ENCODE measurements at places on chromosomes 11 and 22.

DNA sequence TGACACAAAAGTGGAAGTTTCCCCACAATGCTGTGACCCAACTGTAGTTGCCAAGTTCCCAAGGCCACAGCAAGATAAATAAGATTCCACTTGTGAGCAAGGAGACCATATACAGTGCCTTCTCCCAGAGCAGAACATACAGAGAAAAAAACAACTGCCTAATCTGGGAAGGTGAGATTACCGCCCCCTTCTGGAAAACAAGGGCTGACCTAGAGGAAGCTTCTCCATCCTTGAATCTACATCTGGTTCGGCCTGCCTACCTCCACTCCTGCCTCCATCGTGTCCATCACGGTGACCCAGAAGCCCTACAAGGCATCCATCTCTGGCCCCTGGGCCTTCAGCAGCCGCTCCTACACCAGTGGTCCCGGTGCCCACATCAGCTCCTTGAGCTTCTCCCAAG, 6.1 kb upstream of the RNASEH2C start:
- no peak for DNase-seq

GRCh38 chr11:82045748-82046457, 687.8 kb downstream of the FAM181B start:
- no peak for DNase-seq

GRCh38 chr11:85737738-85738137, 51.7 kb upstream of the CCDC89 start:
- DNase-seq = no peak

- no peak for DNase-seq
Measured at GRCh38 chr11:113554526-113554925, 79.3 kb upstream of the DRD2 start.

DNA sequence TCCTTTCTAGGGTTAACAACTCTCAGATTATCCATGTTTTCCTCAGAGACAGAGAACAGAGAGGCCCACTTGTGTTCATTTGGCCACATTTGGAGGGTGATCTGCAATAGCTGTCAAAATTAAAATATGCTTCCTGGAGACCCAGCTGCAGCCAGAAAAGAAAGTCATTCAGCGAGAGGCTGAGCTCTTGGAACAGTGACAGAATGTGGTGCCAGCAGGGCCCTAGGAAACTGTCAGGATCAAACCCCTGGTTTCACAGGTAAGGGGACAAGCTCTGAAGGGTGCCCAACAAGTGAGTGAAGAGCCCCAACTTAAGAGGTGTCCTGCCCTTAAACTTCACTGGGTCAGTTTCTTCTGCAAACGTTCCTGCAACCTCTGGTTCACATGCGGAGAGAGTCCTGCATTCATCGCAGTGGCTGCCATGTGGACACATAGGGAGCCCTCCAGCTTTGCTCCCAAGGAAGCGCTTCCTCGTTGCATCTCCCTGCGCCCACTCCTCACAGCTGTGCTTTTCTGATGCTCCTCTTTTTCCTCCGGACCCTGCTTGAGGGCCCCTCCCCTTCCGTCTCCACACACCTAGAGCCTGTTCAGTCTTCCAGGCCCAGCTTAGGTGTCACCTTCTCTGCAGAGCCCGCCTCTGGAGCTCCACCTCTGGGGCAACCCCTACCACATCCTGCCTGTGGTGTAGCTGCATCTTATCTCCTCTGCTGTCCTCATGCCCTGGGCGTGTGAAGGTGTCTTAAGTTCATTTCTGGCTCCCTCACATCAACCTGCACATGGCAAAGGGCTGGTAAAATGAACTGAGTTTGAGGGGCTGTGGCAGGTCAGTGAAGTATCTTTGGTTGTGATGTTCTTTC, 3.9 kb downstream of the UCP3 start:
- no peak for DNase-seq

- no peak for DNase-seq
Measured at GRCh38 chr11:110182886-110183285, 89.7 kb downstream of the ZC3H12C start.

DNA sequence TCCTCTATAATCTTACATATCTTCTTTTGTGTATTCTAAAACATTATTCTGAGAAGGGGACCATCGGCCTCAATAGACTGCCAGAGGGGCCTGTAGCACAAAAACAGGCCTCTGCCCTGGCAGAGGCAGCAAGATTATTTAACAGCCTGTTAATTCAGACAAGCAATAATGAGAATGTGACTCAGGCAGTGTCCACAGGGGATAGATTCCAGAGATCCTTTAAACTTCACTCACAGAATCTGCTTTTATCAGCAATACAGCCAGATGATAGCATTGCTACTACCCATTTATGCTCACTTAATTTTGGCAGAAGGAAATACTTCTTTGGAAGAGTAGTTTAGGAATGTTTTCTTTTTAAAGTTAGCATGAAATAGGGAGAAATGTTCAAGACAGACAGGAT, 44.9 kb downstream of the AAMDC start:
- DNase-seq = no peak

GRCh38 chr22:28893810-28894209, 10.4 kb downstream of the ZNRF3 start:
- no peak for DNase-seq

- DNase-seq = no peak
Measured at GRCh38 chr11:11998091-11998781, 10.2 kb downstream of the DKK3 start.

GRCh38 chr22:44091021-44091721, 67.1 kb downstream of the PARVB start:
- DNase-seq = no peak

- no peak for DNase-seq
Measured at GRCh38 chr22:29756341-29756740, 10.5 kb downstream of the ZMAT5 start.

DNA sequence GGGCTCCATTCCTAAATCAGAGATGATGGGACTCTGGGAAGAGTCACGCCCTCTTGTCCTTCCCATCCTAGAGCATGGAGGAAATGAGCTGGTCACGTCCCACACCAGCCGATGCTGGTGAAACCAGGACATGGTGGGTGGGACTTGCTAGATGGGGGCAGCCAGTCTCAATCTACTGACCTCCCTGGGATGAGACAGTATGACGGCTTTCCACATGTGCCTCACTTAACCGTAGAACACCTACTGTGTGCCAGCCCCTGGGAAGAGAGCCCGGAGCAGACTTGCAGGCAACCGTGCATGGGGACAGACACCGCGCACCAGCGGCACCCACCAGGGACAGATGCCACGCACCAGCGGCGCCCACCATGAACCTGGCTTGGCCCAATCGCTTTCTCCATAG, 3.8 kb downstream of the OSBPL5 start:
- DNase-seq = no peak

DNA sequence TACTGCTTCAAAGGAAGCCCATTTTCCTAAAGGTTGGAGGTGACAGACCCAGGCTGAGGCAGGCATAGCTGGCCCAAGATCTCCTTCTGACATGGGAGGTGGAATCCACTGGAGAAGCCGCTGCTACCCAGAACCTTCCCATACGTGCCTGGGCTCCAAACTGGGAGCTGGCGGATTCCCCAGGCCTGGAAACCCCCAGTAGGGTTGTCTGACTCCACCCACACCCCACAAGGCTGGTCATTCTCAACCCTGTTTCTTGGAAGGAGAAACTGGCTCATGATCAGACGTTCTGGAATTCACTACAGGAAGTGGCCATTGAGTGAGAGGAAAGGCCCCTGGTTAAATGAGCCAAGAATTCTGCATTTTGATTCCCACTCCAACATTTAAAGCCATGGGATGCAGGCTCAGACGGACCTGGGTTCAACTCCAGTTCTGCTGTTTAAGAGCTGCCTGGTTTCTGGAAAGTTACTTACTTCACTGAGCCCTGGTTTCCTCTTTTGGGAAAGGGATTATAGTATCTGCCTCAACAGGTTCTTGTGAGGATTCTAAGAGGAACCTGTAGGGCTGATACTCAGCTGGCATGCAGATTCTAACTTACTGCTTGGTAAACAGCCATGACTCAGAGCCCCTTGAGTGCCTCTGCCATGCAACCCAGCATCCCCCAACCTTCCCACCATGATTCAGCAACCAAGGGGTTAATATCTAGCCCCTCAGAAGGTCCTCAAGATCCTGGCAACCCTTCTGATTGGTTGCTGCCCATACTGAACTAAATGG, 19.4 kb upstream of the TSKU start:
- DNase-seq = no peak

GRCh38 chr11:47672283-47672730, 29.9 kb upstream of the MTCH2 start:
- no peak for DNase-seq

GRCh38 chr11:70243912-70244652, 26.4 kb upstream of the PPFIA1 start:
- no peak for DNase-seq

- no peak for DNase-seq
Measured at GRCh38 chr22:29343313-29343805, 27.9 kb upstream of the RASL10A start.

DNA sequence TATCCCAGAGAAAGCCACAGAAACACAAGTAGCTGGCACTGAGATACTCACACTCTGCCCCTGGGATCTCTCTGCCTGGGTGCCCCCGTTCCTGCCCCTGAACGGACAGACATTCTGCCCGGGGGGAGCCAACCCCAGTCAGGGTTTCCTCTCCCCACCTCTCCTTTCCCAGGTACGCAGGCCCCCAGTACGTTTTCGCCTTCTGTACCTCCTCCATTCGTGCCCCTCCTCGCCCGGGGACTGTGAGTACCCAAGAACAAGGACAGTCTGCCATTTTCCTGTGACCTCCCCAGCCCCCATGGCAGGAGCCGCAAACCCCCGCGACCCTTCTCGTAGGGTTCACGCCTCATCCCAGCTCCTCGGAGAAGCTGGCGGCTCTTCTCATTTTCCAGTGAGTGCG, 29.1 kb upstream of the ELFN2 start:
- no peak for DNase-seq

DNA sequence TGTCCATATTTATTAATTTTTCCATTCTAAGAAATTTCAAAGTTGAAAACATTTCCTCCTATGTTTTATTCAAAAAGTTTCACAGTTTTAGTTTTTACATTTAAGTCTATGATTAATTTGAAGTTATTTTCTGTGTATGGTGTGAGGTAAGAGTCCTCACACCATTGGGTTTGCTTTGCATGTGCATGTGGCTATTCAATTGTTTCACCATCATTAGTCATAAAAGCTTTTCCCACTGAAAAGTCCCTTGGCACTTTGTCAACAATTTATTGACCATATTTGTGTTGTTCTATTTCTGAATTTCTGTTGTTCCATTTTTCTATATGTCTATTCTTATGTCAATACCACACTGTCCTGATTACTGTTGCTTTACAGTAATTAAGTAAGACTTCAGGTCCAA, 186.5 kb downstream of the KIF18A start:
- DNase-seq = no peak

GRCh38 chr11:114291381-114291780, 4.8 kb upstream of the NNMT start:
- DNase-seq = no peak

DNA sequence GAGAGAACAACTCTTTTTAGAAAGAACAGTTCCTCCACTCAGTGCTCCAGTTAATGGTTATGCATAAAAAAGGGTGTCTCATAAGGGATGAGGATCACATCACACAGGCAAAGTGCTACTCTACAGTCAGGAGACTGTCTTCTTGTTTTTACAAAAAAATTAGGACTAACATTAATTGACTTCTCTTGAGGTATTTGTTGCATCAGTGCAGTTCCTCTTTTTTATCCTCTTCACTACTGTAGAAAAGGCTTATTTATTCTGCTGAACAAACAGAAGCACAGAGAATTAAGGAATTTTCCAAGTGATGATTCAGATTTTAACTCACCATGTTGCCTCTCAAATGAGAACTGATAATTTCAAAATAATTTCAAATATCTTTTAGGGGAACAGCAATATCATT, 1.9 kb downstream of the MMP8 start:
- DNase-seq = no peak

DNA sequence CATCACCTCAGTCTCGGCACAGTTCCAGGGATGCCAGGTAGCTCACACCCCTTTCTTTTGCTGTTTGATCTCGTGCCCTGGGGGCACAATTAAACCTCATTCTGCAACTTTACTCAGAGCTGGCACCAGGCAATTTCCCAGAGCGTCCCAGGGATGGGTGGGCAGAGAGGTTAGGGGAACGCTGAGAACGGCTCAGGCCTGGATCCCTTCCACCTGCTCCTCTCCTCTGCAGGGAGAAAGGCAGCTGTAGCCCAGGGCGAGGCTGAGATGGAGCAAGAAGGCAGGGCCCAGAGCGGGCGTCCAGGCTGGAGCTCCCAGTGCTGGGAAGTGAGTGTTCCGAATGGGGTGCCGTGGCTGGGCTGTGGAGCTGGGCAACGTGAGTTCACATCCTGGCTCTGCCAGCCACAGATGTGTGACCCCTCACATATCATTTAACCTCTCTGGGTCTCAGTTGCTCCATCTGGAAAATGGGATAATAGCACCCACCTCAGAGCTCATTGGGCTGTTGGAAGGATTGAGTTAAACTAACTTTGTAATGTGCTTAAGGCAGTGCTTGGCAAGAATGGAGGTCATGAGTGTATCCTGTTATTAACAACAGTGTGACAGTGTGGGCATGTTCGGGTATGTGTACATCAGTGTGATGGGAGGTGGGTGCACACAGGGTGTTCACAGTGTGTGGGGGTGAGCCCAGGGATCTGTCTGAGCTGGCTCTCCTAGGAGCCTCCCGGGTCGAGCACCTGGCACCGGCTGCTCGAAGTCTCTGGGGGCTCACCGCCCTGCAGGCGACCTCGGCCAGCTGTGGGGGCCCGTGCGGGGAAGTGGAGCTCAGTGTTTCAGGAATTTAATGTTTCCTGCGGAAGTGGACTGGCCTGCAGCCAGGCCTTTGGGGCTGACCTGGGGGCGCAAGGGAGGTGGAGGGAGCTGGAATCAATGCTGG, 15.5 kb downstream of the OTUB1 start:
- no peak for DNase-seq

GRCh38 chr11:1793081-1793480, 29.4 kb upstream of the CTSD start:
- no peak for DNase-seq

- no peak for DNase-seq
Measured at GRCh38 chr22:49720279-49720959, 107.3 kb downstream of the BRD1 start.

DNA sequence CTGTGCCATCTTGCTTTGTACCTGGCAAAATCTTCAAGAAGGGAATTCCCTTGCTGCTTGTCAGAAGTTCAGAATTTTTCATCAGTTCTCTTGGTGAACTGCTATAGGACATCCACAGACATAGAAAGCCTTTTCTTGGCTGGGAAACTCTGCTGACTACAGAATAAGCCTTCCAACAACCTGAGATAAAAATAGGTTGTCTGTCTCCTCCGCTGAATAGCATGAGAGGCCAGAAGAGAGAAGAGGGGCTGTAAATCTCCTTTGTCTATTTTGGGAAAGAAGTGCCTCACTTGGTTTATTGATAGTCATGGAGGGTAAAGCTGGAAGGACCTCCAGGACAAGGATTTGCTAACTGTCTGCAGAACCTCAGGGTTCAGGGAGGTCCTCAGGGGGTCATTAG, 48.2 kb downstream of the C11orf91 start:
- DNase-seq = no peak
